Panc1 (cell line): ENCODE measurements at places on chromosomes 2 and 18. TPM values are rescaled to one million over a fixed set of nuclear protein-coding genes. Genes with fewer than 3 reads are reported as not detected.

MBOAT2 gene
- total RNA-seq = 34.8 TPM

LYG1 gene
- total RNA-seq = 0.23 TPM

CABLES1 gene
- 66.4 TPM for total RNA-seq

CCDC85A gene
- 0.05 TPM for total RNA-seq

SPP2 gene
- not detected for total RNA-seq

ARHGAP15 gene
- 0.41 TPM for total RNA-seq

ST8SIA5 gene
- 0.15 TPM for total RNA-seq

WDR35 gene
- 13.8 TPM for total RNA-seq

SLC11A1 gene
- 0.31 TPM for total RNA-seq

SAG gene
- not detected for total RNA-seq

LHCGR gene
- not detected for total RNA-seq
